ENCODE measurements at places on chromosomes 7 and 10. TPM values are rescaled to one million over a fixed set of nuclear protein-coding genes. Genes with fewer than 3 reads are reported as not detected.
A peak's percentile ranks its signal among the peaks of the same experiment; 100 is the strongest.

DNA sequence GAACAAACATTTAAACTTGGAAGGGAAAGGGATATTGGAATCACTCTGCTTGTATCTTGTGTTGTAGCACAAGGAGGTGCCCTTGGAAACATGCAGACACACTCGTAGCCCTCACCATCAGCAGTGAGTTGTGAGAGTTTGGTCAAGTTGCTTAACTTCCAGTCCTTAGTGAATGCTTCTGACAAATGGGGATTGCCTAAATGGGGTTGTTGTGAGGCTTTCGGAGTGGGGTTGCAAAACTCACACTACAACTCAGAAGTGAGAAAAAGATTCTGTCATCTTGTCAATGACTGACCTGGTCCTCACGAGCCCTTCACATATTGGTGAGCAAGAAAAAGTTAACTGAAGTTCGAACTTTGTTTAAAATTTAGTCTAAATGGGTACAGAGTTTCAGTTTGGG, 29.0 kb upstream of the GSDME start:
- H3K27ac ChIP-seq = no peak overlapping the region
- no peak for DNase-seq
- peaks cover 7% of the 10 kb centered on the region for H3K4me1 ChIP-seq
- H3K36me3 ChIP-seq = peaks cover 19% of the 10 kb centered on the region
- no peak overlapping the region for H3K4me3 ChIP-seq
- H3K27me3 ChIP-seq = no peaks in the 10 kb centered on the region

GRCh38 chr10:52451817-52452216, 137.7 kb downstream of the DKK1 start:
- H3K27me3 ChIP-seq = no peaks in the 10 kb centered on the region
- H3K36me3 ChIP-seq = no peaks in the 10 kb centered on the region
- no peak overlapping the region for H3K27ac ChIP-seq

GRCh38 chr10:100507357-100507732, 12.3 kb downstream of the SEC31B start:
- peaks cover 77% of the 10 kb centered on the region for H3K36me3 ChIP-seq
- peak overlapping the region; percentile 78 for H3K4me3 ChIP-seq
- H3K4me1 ChIP-seq = peaks cover 88% of the 10 kb centered on the region
- H3K27me3 ChIP-seq = no peaks in the 10 kb centered on the region
- DNase-seq = no peak
- H3K27ac ChIP-seq = peak overlapping the region; percentile 94

GRCh38 chr7:135712796-135713195, 15.2 kb downstream of the SLC13A4 start:
- H3K36me3 ChIP-seq = no peaks in the 10 kb centered on the region
- H3K4me3 ChIP-seq = no peak overlapping the region
- H3K27me3 ChIP-seq = peaks cover 2% of the 10 kb centered on the region
- DNase-seq = no peak

DNA sequence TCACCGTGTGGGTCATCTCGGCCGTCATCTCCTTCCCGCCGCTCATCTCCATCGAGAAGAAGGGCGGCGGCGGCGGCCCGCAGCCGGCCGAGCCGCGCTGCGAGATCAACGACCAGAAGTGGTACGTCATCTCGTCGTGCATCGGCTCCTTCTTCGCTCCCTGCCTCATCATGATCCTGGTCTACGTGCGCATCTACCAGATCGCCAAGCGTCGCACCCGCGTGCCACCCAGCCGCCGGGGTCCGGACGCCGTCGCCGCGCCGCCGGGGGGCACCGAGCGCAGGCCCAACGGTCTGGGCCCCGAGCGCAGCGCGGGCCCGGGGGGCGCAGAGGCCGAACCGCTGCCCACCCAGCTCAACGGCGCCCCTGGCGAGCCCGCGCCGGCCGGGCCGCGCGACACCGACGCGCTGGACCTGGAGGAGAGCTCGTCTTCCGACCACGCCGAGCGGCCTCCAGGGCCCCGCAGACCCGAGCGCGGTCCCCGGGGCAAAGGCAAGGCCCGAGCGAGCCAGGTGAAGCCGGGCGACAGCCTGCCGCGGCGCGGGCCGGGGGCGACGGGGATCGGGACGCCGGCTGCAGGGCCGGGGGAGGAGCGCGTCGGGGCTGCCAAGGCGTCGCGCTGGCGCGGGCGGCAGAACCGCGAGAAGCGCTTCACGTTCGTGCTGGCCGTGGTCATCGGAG, 1.8 kb downstream of the ADRA2A start:
- DNase-seq = no peak
- peak overlapping the region; percentile 9 for H3K27ac ChIP-seq
- no peak overlapping the region for H3K4me3 ChIP-seq
- H3K36me3 ChIP-seq = peaks cover 2% of the 10 kb centered on the region

Gene SPDYE2
- not detected for total RNA-seq

All from activated CD8-positive, alpha-beta T cell treated with anti-CD3 and anti-CD28 coated beads, Interleukin-2, amount 10 ng/mL, durations not matched to agents 7 days and 5 days (primary cell).